MV-4-11 (cell line): ENCODE measurements at places on chromosomes 1 and 21.

- DNase-seq: no peak
These were observed 112.0 kb upstream of the CHRM3 start for GRCh38 chr1:239274242-239274830.

- no peak for DNase-seq
These were observed 356.6 kb downstream of the HHAT start for GRCh38 chr1:210685295-210685650.

GRCh38 chr1:170853302-170853701 is 82.0 kb upstream of the MROH9 start:
- no peak for DNase-seq

DNA sequence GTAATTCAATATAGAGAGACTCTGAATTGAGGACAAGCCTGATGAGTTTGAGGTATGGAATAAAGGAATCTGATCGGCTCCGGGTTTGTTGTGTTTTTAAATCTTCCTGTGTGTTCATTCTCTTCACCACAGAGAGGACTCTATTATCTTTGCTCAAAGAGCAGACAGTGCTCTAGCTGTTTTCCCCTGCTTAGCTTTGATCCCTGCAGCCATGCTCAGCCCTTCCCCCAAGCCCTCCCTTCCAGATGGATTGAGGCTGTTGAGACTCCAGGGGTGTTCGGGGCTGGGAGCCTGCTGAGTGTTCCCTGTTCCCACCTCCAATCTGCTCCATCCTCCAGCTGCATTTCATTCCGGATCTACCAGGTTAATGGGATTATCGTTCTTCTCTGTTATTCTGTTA is 74.2 kb upstream of the CXADR start:
- DNase-seq: no peak

GRCh38 chr21:19603011-19603593 is 1199.5 kb upstream of the TMPRSS15 start:
- no peak for DNase-seq

DNA sequence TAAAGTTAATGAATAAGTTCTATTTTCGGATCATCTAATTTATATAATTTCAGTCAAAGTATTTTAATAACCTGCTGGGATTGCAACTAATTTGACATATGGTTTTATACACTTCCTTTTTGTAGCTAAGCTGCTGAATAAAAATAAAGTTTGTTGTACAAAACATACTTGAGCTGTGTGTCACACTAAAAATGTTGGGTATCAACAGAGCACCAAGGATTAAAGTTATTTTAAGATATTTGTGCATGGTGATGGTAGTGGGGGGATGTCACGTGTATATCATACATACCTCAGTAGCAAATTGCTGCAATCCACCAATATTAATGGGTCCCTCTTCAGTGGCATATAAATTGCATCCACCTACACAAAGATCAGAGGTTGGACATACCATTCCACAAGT is 199.6 kb downstream of the DPYD start:
- no peak for DNase-seq

DNA sequence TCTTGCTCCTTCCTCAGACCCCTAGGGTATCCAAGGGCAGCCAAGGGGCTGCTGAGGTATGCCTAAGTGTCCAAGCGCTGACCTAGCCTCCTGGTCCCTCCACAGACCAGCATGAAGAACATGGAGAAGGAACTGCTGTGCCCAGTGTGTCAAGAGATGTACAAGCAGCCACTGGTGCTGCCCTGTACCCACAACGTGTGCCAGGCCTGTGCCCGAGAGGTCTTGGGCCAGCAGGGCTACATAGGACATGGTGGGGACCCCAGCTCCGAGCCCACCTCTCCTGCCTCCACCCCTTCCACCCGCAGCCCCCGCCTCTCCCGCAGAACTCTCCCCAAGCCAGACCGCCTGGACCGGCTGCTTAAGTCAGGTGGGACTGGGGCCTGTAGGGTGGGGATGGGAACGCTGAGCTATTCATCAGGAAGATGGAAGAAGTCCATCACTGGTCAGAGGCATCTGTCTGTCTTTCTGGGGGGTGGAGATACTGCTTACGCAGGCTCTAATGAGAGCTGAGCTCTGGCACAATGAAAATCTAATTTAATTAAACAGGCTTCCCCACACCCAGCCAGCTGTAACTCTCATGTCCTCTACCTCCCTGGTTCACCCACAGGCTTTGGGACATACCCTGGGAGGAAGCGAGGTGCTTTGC is 1.8 kb downstream of the TRIM46 start:
- no peak for DNase-seq

GRCh38 chr1:86487131-86487810 is 18.5 kb downstream of the CLCA1 start:
- DNase-seq: peak; percentile 31

GRCh38 chr21:29193901-29194300 is 63.5 kb downstream of the MAP3K7CL start:
- no peak for DNase-seq

GRCh38 chr1:151638812-151639211 is 27.0 kb downstream of the SNX27 start:
- no peak for DNase-seq

GRCh38 chr1:76238094-76238628 is 163.6 kb downstream of the ST6GALNAC3 start:
- no peak for DNase-seq

- DNase-seq: peak; percentile 23
These were observed 1.1 kb upstream of the POMGNT1 start for GRCh38 chr1:46199233-46199749.

DNA sequence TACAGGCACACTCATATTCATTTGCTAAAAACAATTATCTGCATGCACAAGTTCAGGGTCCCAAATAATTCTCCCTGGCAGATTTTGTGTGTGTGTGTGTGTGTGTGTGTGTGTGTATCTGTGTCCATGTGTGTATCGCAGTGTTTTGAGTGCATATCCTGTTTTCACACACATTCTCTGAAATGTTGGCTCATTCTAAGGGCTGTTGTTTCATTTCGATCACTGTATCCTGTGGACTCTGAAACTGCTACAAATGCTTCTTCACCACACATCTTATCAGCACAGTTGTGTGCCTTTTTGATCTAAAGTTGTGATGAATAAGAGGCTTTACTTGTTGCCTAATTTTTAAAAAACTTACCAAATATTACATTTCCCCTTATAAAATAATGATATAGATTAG is 34.6 kb downstream of the NR5A2 start:
- no peak for DNase-seq

DNA sequence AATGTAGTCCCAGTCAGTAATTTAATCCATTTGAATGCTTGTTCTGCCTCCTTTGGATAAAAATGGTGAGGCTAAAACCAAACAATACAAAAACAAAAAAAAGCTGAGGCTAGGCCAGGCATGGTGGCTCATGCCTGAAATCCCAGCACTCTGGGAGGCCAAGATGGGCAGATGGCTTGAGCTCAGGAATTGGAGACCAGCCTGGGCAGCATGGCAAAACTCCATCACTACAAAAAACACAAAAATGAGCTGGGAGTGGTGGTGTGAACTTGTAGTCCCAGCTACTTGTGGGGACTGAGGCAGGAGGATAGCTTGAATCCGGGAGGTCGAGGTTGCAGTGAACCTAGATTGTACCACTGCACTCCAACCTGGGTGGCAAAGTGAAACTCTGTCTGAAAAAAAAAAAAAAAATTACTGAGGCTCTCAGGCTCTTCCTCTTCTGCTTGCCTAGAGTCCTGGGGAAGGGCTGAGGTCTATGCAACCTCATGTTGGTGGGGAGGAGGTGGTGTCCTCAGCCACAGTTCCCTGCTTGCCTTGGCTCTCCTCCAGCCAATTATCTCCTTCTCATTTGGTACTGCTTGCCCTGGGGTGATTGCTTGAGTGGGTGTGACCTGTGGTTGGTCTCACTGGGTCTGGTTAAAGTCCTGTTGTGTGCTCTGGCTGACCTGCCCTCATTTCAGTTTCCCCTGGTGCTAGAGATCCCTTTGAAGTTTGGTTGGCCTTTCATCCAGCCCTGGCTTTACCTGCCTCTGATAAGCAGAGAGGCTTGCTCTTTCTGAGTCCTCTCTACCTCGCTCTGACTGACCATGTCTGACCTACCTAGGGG is 20.9 kb downstream of the S1PR1 start:
- peak; percentile 87 for DNase-seq

- peak; percentile 37 for DNase-seq
These were observed 11.2 kb downstream of the OR2W3 start for GRCh38 chr1:247906504-247907047.

- no peak for DNase-seq
These were observed 160.7 kb downstream of the LEPR start for GRCh38 chr1:65581119-65581518.

- peak; percentile 99 for DNase-seq
These were observed 52.6 kb upstream of the EPS8L3 start for GRCh38 chr1:109816175-109816811.

DNA sequence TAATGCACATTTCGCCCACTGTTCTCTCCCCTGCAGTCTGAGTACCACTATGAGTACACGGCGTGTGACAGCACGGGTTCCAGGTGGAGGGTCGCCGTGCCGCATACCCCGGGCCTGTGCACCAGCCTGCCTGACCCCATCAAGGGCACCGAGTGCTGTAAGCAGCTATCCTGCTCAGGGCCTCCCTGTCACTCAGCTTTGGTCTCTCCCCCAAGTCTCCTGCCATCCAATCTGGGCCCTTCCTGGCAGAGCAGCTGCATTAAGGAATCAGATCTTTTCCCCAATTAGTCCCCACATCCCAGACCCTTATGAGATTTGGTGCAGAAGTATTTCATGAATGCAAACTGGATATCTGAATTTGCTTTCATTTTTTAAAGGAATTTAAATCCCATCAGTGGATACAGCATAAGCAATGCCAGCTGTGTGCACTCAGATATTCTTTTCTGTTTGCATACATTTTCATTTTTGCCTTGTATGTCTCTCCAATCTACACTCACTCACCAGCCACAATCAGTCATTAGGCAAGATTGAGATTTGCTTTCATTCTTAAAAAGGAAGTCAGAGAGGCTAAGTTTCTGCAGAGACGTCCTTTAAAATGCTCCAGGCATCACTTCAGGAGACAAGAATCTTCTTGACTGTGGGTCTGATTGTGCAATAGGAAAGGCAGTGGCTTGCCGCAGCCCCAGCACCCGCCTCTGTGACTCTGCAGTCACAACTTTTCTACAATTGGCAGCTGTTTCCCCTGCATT is 48.1 kb downstream of the ELAPOR1 start:
- DNase-seq: peak; percentile 99

- peak; percentile 84 for DNase-seq
These were observed 13.0 kb upstream of the AHCYL1 start for GRCh38 chr1:109971559-109971958.

DNA sequence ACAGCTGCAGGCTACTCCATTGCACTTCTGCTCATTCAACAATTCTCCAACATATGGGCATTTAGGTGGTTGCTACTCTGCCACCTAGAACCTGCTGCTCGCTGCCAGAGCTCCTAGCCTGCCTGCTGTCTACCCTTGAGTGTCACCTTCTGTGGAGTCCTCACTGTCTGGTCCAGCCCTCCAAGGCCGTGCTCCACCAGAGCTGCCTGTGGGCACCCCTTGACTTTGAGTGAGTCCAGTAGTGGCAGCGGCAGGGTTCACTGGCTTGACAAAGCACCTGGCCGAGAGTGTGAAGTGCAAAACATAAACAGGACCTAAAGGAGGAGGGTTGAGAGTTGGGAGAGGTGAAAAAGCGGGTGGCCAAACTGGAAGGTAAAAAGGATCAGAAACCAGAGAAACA is 120.3 kb upstream of the DNAH14 start:
- no peak for DNase-seq

DNA sequence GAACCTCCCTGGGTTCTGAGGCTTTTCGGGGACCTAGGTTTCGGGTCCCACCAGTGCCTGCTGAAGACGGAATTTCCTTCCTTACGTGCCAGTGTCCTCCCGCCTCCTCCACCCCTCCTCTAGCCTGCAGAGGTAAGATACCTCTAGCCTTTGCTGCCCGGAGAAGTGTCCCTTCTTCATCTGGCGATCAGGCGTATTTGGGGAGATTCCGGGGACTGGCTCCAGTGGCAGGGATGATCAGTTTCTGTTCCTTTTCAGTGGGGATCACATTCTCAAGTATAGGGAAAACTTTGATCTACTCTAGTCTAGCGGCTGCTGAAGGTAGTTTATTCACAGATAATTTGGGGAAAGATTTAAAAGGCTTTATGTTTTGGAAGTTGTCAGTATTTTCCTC is 674 bp downstream of the CEP350 start:
- DNase-seq: peak; percentile 39

GRCh38 chr1:219782311-219782710 is 146.0 kb downstream of the SLC30A10 start:
- DNase-seq: no peak

DNA sequence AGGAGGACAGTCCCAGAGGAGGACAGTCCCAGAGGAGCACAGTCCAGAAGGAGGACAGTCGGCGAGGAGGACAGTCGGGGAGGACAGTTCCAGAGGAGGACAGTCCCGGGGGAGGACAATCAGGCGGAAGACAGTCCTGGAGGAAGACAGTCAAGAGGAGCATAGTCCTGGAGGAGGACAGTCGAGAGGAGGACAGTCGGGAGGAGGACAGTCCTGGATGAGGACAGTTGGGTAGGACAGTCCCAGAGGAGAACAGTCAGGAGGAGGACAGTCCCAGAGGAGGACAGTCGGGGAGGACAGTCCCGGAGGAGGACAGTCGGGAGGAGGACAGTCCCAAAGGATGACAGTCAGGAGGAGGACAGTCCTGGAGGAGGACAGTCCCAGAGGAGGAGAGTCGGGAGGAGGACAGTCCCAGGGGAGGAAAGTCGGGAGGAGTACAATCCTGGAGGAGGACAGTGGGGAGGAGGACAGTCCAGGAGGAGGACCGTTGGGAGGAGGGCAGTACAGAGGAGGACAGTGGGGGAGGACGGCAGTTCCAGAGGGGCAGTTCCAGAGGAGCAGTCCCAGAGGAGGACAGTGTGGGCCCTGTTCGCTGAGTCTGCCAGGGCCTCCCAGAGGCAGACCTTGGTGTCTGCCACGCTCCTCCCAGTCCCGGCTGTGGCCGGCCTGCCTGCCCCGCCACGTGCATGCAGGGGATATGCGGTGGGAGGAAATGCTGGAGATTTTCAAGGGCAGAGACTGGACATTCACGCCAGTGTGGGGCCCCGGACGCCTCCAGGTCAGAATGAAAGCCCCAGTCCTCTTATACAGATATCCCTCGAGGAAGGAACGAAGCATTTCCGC is 183.8 kb upstream of the ARHGEF16 start:
- no peak for DNase-seq

DNA sequence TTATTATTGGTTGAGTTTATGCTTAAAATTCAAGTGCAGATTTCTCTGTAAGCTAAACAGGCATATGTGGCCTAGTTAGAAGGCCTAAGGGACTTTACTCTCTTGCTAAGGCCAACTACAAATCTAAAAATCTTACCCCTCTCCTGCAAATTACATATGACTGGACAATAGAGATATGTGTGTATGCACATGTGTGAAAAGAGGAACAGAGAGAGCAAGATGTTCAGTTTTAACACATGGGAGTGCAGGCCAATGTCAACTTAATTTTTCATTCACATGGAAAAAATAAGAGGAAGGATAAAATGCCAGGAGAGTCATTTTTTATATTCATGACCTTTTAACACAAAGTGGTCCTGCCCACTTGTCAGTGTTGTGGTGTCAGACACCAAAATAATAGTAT is 8.5 kb downstream of the OR10K2 start:
- peak; percentile 51 for DNase-seq

- no peak for DNase-seq
These were observed 88.5 kb upstream of the QSOX1 start for GRCh38 chr1:180066150-180066549.
